ENCODE measurements at places on chromosomes 7 and 10.

- no peak for DNase-seq
Measured at GRCh38 chr7:27191833-27192545, 7.0 kb upstream of the HOXA11 start.

DNA sequence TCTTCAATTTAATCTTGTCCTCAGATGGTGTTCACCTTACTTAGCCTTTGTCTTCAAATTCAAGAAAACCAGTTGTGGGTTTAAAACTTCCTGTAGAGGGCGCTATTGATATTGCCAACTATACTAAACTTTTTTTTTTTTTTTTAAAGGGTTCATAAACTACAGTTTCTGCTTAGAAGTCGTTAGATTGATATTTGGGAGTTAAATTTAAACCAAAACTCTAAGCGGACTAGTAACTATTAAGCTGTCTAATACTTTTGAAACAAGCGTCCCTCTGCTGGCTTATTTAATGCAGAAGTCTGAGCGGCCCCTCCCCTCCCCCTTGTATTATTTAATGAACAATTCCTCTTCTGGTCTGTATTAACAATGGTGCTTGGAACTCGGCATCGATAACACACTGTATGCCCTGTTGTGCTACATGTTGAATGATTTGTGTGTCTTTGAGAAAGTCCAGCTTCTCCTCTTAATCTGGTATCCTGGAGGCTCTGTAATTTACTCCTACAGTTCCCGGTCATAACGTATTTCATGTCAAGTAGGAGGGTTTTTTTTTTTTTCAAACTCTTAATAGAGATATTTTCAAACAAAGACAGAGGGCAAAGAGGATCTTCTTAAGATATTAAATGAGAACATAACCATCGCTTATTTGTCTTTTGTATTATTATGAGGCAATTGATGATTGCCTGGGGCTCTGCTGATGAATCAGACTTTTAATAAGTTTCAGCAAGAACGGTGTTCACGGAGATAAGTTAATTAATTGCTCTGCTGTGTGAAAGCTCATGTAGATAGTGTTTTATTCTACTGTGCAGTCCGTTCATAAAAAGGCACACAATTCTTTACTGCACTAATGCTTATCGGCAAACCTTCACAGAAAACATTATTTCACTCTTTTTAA is 22.6 kb upstream of the CREB5 start:
- DNase-seq = peak; percentile 85

- DNase-seq = no peak
Measured at GRCh38 chr10:3419719-3420495, 247.3 kb upstream of the PITRM1 start.

DNA sequence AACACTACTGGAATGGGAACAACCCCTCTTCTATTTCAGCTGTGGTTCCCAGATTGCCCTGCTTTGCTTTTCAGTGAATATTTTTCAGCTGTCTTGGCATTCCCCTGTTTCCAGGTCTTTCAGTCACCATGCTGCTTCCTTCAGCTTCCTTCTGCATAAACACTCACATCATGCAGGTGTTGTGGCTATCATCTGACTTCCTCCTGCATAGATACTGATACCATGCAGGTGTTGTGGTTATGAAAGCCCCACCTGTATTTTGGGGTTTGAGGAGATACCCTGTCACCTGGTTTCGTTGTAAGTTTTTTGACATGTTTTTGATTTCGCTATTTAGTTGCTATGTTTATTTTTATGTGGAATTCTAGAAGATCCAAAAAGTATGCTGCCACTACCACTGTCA is 71.5 kb downstream of the SLC35B4 start:
- no peak for DNase-seq

DNA sequence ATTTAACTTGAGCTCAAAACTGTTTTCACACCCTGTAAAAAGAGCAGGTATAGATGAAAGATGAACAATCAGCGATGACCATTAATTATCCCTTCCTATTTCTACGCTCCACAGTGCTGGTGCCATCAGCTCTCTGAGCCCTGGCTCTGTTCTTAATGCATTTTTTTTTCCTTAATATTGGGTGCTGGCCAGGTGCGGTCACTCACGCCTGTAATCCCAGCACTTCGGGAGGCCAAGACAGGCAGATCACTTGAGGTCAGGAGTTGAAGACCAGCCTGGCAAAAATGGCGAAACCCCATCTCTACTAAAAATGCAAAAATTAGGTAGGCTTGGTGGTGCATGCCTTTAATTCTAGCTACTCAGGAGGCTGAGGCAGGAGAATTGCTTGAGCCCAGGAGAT is 4.2 kb downstream of the STEAP4 start:
- DNase-seq = no peak

- peak; percentile 32 for DNase-seq
Measured at GRCh38 chr7:4645246-4645645, 36.8 kb upstream of the FOXK1 start.

DNA sequence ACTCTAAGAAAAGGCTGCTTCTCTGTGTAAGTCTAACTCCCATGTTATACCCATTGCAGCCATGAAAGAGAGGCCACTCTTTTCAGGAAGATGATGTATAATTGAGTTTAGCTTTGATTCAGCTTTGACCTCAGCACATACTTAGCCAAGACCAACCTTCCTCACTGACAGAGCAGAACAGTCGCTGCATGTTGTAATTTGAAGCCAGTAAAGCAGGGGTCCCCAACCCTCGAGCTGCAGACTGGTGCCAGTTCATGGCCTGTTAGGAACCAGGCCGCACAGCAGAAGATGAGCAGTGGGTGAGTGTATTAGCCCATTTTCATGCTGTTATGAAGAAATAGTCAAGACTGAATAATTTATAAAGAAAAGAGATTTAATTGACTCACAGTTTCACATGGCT is 223.9 kb downstream of the GPR158 start:
- DNase-seq = no peak

GRCh38 chr10:101323495-101323894 is 30.5 kb upstream of the BTRC start:
- DNase-seq = no peak

DNA sequence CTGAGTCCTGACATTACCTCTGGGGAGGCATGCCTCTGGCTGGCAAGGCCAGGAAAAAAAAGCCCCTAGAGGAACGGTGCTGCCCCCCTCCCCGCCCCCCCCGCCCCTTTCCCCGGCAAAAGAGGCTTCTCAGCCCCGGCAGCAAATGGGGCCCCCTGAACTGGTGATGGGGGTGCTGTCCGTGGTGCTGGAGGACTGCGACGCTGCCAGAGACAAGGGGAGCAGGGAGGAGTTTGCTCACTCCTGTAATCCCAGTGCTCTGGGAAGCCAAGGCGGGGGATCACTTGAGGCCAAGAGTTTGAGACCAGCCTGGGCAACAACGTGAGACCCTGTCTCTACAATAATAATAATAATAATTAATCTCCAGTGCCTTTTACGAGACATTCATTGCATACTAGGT is 23.7 kb downstream of the SRRM3 start:
- peak; percentile 14 for DNase-seq

DNA sequence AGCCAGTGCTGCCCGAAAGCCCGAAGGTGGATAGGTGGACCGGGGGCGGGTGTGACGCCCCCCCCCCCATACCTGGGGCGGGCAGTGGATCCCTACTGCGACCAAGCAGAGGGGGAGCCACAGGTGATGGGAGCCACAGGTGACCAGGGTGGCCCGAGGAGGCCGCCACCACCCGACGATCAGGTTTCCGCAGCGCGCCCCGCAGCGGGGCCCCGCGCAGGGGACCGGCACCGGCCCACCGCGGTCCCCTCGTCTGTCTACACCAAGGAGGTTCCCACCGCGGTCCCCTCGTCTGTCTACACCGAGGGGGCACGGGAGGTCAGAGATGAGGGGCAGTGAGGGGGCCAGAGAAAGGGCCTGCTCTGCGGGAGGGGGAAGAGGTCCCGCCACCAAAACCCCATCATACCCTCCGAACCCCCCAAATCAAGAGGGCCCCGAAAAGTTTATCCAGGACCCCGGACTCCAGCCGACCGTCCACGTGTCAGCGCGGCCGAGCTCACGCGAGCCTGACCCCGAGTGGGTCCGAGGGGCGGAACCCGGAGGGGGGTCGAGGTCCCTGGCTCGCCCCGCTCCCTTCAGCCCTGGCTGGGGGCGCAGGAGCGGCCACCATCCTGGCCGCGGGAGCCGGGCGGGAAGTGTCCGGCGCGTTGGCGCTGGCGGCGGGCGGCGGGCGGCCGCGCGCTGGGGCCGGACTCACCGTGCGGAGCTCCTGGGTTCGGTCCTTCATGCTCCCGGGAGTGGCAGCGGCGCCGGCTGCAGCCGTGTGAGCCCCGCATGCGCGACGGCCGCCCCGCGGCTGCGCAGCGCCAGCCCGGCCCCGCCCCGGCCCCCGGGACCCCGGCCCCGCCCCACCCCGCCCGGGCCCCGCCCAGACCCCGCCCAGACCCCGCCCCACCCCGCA is at the start of gene STX1A:
STX1A (minus strand) TSS at position 765 of the 901 bp plus-strand sequence; CDS start at position 727, 38 bp downstream.
- DNase-seq = peak; percentile 70

DNA sequence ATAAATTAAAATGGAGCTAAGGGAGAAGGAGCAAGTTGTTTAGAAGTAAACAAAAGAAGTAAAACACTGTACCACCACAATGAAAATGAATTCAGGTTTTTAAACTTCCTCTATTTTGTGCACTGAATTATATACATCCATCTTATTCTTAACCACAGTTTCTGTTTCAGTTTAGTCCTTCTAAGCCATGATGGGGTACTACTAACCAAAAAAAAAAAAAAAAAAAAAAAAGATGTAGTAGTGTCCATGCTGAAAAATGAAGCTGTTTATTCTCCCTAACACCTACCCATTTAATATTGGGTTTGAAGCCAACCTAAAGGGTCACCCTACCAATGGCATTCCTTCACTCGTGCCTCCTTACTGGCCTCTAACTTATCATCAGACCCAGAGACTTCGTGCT is 3.4 kb upstream of the BMPR1A start:
- DNase-seq = no peak

GRCh38 chr10:35294506-35294905 is 41.8 kb upstream of the CCNY start:
- no peak for DNase-seq

- DNase-seq = no peak
Measured at GRCh38 chr7:101662447-101662998, 33.4 kb upstream of the MYL10 start.

DNA sequence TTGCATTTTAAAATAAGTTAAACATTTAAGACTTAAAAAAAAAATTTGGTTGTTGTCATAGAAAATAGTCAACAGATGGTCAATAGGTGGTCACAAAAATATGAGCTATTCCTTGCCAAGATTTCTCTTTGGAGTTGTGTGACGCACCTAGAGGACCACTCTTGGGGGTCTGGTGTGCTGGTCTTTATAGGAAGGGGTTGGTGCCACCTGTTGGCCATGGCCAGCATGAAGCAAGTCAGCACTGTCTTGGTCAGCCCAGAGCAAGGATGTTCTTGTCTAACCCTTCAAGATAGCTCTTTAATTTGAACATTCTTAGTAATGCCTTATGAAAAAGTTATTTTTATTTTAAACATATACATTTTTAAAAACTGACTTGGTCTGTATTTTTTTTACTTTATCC is 267.9 kb upstream of the CNTNAP2 start:
- no peak for DNase-seq

GRCh38 chr7:5701085-5701914 is 80.2 kb downstream of the RNF216 start:
- DNase-seq = no peak

DNA sequence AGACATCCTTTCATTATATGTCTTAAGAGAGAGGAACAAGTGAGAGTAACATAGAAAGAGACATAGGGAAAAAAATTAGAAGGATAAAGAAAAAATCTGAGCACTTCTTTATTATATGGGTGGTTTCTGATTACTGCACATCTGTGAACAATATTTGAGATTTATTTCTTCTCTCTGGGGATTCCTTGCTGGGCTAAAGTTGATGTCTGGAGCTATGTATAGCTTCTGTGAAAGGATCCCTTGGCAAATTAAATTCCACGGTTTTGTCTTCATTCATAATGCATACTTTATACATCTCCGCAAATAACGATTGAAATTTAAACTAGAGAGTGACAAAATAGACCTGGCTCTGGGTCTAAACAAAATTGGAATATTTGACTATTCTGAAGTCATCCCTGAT is 232.2 kb upstream of the CTBP2 start:
- DNase-seq = no peak

DNA sequence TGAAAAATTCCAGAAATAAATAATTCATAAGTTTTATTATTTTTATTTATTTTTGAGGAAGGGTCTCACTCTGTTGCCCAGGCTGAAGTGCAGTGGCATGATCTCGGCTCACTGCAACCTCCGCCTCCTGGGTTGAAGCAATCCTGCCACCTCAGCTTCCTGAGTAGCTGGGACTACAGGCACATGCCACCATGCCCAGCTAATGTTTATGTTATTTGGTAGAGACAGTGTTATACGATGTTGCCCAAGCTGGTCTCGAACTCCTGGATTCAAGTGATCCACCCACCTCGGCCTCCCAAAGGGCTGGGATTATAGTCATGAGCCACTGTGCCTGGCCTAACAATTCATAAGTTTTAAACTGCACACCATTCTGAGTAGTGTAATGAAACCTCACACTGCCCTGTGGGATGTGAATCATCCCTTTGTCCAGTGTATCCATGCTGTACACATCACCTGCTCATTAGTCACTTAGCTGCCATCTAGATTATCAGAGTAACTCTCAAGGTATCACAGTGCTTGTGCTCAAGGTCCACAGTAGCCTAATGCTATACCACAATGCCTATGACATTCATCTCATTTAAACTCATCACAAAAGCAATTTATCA is 17.9 kb downstream of the RTKN2 start:
- DNase-seq = peak; percentile 47

GRCh38 chr7:47806701-47807103 is 141.6 kb downstream of the PKD1L1 start:
- no peak for DNase-seq

- DNase-seq = no peak
Measured at GRCh38 chr10:74995806-74996205, 115.7 kb upstream of the SAMD8 start.

GRCh38 chr7:26306790-26307189 is 15.1 kb downstream of the SNX10 start:
- no peak for DNase-seq

DNA sequence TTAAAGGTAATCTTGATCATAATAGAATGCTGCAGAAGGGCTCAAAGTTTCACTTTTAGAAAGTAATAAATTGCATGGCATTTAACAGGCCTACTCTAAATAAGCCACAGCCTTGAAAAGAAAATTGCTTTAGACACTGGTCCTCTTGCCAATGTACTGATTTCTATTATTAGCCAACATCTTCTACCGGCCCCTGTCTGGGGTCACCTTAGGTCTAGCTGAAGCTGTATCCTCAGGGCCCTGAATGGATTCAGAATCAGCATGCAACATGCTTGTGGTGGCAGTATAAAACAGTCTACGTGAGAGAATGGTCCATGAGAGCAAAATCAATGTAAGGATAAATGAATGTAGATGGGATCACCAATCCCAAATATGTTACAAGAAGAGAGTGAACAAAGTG is 541.9 kb downstream of the PCDH15 start:
- DNase-seq = no peak

- DNase-seq = peak; percentile 38
Measured at GRCh38 chr10:96292971-96293920, 11.0 kb upstream of the DNTT start.
